ENCODE measurements at places on chromosomes 1 and 21.

DNA sequence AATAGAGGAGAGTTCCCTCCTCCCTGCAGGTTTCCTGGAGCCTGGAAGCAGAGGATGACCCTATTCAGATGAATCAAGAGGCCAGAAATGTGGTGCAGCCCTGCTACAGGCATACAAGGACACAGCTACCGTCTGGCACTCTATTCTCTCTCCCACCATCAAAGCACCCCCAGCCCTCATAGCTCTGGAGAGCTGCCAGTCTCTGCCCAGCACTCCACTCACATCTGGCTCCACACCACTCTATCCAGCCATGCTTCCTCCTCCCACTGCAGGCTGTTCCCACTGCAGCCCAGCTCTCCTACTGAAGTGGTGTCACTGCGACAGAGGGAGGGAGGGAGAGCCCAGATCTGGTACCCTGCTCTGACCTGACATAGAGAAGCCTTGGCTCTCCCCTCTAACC lies 18.4 kb downstream of the SYT2 start:
- DNase-seq = no peak

DNA sequence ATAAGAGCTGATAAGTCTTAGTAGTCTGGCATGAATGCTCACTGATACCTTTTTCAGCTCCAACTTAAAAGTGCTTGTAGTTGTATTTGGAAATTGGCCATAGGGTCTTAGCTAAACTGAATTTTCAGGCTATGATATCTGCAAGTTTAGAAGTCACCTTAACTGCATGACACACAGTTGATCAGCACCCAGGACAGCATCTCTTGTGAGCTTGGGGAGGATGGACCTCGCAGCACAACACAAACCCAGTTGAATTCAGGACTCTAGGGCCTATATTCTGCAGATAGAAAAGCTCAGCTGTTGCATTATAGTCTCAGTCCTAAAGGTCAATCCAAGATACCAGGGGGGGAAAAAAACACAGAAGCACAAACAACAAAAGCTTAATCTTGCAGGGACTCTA lies 394.3 kb downstream of the KCNH1 start:
- DNase-seq = no peak

DNA sequence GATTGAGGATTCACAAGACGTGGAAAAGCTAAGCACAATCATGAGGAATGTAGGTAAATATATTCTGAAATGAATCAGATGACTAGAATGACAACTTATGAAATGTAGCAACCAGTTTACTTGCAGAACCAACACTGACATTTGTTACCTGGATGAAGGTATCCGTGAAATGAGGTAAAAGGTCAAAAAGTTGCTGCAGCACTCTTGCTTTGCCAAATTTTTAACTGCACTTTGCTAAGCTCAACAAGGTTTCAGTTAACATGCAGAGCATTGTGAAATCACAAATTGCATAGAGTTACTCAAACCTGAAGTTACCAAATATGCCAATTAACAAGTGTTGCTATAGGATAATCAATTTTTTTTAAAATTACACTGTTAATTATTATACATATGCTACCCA lies 1280.1 kb downstream of the KCNT2 start:
- DNase-seq = no peak

DNA sequence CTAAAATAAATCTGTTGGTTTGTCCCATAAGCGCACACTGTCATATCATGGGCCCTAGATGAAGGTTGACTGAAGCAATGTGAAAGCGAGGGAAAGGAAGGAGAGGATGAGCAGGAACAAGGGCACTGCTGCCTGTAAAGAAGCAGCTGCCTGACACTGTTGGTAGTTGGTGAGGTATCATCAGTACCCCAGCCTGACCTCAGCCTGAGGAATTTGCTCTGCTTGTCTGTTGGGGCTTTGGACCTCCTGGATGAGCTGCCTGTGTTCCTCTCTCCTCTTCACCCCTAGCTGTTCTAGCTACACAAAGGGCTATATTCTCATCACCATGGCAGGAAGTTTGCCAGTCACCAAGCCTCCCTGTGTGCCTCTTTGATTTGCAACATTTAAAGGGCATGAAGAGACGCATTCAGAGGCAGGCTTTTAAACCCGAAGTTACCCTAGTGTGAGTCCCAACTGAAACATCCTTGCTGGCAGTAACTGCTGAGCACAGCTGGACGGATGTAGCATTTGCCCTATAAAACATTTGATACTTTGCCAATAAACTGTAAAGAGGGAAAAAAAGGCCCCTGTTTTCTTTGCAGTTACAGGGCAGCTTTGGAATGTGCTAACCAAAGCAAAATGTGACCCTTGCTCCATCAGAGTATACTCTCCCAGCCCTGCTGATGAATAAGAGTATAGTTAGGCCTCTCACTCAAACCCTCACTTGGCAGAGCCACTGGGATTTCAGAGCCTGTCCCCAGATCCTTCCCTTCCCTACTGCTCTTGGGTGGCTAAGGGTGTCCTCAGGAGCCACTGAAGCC lies 22.2 kb upstream of the SPATA6 start:
- no peak for DNase-seq

- DNase-seq = no peak
Measured at GRCh38 chr1:198903203-198903602, 264.4 kb downstream of the PTPRC start.

- no peak for DNase-seq
Measured at GRCh38 chr1:179107706-179108629, 26.1 kb downstream of the TOR3A start.

- no peak for DNase-seq
Measured at GRCh38 chr1:211876851-211877590, 46.5 kb upstream of the LPGAT1 start.

DNA sequence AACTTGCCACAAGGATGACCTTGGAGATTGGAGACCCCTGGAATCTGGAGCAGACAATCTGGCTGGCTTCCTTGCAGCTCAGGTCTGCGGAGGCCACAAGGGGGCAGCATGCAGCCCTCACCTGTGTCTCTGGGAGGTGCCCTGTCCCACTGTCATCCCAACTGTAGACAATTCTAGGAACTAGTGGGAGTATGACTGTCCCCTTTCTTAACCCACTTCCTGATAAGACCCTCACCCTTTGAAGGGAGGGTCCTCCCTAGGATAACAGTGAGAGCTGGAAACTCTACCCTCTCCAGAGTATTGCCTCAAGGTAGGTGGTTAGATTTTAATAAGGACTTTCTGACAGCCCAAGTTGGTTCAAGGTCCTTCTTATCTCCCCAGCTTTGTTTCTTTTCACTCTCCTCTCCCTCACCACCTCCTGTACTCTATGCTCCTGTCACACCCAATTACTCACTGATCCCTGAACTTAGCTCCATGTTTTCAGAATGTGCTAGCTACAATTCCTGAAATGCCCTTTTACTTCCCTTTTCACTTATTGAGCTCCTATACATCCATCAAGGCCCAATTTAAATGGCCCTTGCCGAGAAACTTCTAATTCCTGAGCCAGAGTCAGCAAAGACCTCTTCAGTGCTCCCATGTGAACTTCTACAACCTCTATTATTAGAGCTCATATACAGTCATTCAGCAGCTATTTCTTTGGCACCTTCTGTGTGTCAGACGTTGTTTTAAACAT lies 9.2 kb upstream of the KCNQ4 start:
- DNase-seq = peak; percentile 36

DNA sequence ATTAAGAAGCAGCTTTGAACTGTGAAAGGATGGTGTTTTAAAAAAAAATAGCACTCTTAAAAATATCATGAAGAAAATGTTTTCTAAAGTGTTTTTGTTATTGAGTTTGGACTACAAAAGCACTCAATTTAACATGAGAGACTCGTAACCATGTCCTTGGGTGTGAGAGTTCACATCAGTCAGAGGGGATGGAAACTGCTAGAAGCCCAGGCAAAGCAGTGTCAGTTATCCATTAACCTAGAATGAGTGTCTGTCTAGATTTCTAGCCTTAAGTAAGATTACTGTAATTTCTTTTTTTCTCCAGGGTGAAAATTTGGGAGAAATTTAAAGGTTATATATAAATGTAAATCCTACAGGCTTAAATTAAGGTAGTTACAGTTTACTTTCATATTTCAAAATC lies 31.7 kb downstream of the SLC5A9 start:
- no peak for DNase-seq

DNA sequence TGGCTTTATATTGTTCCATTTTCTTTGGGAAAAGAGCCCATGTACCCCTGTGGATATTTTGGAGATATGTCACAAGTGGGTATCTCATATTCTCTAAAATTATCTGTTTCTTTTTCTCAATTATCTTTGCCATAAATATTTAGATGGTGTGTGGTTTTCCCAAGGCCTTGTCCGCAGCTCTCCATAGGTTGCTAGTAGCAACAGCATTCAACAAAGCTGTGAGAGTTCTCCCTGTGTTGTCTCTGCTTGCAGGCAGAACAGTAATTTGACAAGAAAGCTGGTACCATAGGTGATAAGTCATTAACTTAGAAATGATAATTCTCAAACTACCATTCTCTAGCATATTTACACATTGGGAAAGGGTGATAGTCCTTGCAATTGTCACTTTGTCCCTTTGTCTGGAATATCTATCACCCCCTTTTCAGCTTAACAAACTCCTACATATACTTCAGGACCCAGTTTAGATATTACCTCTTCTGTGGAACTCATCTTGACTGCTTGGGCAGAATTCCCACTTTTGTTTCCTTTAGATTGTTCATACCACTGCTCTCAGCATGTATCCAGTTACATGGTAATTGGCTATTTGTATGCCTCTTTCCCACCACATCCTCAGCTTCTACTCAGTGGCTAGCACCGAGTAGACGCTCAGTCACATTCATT lies 8.9 kb downstream of the CD101 start:
- DNase-seq = no peak

GRCh38 chr1:81305997-81306452 lies 494.7 kb upstream of the ADGRL2 start:
- no peak for DNase-seq

- no peak for DNase-seq
Measured at GRCh38 chr1:31135973-31136600, 70.6 kb upstream of the PUM1 start.

DNA sequence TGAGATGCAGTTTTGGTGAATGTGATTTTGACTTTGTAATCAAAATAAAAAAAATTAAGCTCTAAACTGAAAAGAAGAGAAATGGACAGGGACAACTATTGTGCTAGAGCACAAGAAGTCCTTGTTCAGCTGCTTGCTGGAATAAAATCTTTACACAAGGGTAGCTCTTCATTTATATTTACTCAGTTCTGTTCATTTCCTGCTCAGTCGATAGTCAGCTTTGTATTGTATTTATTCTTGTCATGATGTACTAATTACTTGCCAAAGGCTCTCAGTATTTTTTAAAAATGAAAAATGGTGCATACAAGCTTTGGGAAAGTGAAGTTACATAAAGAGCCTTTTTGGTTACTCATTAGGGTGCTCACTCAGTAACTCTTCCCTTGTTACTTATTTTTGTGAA lies 17.8 kb downstream of the F5 start:
- no peak for DNase-seq

DNA sequence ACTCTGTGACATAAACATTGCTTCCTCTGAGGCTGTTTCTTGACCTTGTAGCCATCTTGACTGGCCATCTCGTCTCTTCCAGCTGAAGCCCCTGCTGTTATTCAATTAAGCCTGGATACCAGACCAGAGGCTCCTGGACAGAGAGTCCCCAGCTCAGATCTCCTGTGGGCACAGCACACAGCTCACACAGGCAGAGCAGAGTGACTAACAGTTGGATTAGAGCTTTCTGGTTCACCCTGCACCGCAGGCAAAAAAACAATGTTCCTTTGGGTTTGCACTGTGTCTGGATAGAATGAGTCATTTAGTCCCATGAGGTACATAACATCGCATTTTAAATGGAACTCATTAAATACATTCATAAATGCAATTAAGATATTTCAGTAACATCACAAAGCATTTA lies 33.4 kb upstream of the USH2A start:
- no peak for DNase-seq

- DNase-seq = no peak
Measured at GRCh38 chr1:231171623-231172197, 9.9 kb downstream of the TRIM67 start.

DNA sequence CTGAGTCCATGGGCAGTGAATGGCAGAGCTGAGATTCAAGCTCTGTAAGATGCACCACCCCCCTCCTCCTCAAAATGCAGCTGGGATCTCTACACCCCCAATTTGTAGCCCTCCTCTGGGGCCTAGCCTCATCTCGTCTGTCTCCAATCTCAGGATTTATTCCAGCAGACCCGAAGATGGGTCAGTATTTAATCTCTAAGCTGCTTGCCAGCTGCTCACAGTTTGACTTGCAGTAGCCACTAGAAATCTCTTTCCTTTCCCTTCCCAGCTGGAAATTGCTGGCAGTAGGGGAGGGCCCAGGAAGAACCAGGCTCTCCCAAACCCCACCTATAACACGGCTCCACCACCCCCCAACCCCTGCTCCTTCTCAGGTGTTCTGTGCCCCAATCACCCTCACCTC lies 1.5 kb downstream of the LACTBL1 start:
- DNase-seq = no peak

DNA sequence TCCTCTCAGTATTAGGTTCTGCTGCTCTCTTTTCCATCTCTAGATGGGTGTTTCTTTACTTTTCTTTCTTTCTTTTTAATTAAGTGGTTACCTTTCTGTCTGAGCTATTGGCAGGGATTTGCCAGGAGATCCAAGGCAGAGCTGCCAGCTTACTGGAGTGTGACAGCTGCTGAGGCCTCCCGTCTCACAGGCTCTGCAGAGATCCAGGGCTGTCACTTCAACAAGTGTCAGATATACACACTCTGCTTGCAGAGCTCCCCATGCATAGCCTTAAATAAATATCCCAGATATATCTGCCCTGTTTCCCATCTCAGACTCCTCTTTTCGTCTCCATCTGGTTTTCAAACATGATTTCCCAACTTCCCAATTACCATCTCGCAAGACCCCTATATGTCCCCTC lies 124.3 kb downstream of the NOS1AP start:
- DNase-seq = no peak

GRCh38 chr1:166273618-166274017 lies 106.8 kb upstream of the FAM78B start:
- DNase-seq = no peak

DNA sequence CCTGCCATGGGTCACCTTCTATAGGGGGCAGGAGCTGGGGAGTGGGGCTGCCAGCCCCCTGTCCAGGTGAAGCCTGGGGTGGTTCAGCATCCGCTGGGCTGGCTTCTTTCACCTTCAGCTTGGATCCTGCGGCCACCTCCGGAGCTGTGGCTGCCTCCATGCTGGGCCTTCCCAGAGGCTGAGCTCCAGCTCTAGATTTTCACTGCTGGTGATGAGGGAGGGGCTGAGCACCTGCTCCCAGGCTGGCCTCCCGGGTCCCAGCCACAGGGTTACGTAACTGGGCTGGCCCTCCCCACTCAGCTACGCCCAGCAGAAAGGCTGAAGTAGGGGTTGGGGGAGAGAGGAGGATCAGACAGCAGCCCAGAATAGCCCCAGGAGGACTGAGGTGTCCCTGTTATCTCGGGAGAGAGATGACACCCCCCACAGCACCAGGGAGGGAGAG lies at the start of gene MYBPHL:
Gene MYBPHL (minus strand): TSS at position 180 of the 442 bp plus-strand sequence. CDS start 20 bp downstream, at position 160.
- no peak for DNase-seq
